Epithelial cell of proximal tubule (primary cell): ENCODE measurements at places on chromosomes 1 and 21. TPM values are rescaled to one million over a fixed set of nuclear protein-coding genes. Genes with fewer than 3 reads are reported as not detected.

DNA sequence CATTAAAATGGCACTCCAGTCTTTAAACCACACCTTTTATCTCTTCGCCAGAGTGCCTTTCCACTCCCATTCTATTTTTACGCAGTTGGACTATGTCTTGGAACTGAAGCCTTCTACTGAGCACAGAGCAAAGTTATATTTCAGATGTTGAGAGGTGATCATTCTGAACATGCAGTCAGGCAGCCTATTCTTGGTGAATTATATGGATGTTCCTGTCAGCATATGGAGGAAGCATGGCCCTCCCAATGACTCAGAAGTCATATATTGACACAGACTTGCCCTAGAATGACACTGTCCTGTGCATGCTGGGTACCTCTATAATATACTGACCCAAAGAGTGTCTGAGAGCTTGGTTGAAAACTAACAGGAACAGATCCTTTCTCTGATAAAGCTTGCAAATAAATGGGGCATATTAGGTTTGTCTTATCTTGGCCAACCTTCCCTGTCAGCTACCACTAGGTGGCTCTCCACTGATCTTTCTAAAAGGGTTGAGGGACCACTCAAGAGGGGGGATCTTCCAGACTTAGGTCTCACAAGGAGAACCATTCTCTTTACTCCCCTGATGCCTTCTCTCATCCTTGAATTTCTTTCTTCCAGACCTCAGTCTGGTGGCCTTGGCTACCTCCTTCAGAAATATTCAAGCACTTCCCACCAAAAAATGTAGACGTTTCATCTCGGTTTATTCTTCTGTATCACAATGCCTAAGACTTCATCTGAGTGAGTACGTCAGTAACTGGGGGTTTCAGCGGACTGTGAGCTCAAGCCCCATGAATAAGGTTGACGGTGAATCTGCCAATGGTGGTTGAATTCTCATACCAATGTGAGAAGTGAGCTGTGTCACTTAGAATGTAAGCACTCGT is 11.8 kb upstream of the ALG14 start:
- DNase-seq: no peak

DNA sequence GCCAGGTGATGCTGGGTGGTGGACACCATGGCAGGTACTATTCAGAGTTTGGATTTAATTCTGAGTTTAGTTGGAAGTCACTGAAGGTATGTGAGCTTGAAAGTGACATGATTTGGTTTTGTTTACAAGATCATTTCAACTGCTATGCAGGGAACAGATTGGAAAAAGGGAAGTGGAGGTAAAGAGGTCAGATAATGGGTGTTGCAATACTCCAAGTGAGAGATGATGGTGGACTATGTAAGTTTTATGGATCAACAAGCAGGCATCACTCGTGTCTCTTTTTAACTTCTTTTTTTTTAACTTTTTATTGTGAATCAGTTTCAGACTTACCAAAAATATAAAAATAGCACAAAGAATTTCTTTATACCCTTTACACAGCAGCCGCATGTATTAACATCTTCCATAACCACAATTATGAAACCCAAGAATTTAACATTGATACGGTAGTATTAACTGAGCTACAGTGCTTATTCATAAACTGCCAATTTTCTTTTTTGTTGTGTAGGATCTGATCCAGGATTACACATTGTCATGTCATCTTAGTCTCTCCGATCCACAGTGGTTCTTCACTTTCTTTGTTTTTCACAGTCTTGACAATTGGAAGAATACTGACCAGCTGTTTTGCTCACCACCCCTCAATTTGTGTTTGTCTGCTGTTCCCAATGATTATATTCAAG is 24.9 kb upstream of the NHLH2 start:
- no peak for DNase-seq

DNA sequence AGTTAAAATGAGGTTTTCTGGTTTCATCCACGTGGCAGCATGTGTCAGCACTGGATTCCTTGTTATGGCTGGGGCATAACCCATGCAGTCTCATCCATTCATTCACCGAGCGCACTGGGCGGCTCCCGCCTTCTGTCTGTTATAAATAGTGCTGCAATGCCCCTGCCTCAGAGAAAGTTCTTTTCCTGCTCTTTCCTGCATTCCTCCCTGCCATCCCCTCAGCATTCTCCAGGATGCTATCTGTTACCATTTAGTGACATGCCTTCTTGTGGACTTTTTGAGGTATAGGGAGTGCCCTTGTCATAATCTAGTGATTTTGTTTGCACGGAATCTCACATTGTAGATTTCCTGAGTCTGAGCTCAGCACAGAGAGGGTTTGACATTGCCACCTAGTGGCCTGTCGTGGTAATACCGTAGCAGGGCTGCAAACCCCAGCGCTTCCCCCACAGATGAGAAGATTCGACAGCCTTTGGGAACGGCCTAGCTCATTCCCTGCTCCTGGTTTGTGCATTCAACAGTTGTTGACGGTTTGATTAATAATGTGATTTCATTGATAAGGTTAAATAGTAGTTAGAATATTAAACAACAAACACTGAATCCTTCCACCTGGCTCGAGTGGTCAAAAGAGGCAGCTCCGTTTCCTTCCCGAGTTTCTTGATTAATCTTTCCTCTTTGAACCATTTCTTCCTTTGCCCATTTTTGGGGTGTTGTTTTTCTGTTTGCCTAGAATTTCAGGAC is 46.3 kb downstream of the UMODL1 start:
- no peak for DNase-seq

DNA sequence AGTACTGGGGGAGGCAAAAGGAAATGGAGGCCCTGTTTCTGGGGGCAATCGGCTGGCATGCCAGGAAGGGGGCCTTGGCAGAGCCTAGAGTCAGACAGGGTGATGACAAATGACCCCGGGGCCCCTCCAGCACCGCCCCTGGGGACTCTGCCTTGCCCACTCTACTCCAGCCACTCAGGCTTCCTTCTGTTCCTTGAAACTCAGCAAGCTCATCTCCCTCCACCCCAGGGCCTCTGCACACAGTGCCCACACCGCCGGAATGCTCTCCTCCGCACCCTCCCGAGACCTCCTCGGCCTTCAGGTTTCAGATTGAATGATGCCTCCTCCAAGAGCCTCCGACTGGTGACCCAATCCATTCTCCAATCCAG is 122.5 kb upstream of the ZBTB40 start:
- no peak for DNase-seq

GRCh38 chr1:48649880-48650279 is 126.8 kb downstream of the BEND5 start:
- no peak for DNase-seq

GRCh38 chr1:71583756-71584155 is 502.9 kb upstream of the ZRANB2 start:
- DNase-seq: no peak

- peak; percentile 16 for DNase-seq
Observed at GRCh38 chr1:199684686-199685273, 342.7 kb upstream of the NR5A2 start.

DNA sequence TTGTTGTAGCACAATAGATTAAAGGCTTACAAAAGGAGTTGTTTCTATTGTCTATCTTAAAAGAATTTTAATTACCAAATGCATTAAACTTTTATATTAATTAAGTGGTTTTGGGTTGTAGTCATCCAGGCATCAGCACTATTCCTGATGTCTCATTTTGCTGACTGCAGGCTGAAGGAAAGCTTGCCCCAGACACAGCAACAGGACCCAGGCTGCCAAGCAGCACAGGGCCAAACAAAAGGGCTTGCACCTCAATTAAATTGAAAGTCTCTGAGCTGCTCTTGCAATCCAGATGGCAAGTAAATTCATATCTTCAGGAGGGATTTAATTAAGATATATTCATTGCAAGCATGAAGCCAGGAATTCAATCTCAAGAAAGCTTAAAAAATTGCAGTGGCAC is 80.7 kb upstream of the CHODL start:
- DNase-seq: no peak

DNA sequence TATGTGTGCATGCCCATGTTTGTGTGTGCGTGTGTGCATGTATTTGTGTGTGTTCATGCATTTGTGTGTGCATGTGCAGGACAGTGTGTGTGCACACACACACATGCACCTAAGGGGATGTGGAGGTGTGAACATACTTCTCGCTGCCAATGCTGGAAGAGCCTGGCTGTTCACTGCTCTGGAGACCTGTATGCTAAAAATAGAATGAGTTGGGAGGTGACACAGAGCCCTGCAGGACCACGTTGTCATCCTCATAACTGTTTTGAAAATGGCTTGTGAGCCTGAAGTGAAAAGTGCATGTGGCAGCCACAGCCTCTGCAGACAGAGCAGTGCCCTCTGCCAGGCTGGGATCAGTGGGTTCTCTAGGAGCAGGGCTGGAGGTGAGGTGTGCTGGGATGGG is 95.8 kb downstream of the AJAP1 start:
- DNase-seq: no peak

The PLPPR4 gene
- 0.12 TPM in 1 of 2 replicates, not detected in the other for total RNA-seq

The TMCC2 gene
- total RNA-seq: 4.4 and 5.0 TPM in 2 replicates

The ALX3 gene
- total RNA-seq: not detected in 2 replicates

The IFI44 gene
- total RNA-seq: 0.17 and 1.3 TPM in 2 replicates
